ENCODE measurements at places on chromosomes 3 and 15.

DNA sequence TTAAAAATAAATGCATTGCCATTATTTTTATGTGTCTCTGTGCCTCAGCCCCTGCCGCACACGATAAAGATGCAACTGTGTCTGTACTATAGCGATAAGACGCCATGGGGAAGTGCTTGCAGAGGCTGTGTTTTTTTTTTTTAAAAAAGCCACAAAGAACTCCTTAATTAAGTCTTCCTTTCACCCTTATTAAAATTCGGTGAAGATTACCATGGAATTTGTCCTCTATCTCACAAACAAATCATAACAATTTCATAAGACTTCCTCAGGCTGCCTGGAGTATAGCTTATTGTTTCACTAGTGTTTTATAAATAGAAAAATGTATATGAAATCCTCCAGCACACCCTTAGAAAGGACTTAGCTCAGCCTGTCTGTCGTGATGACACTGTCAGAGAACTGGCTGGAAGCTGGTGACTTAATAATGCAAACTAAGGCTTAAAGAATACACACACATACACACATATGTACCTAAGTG is 374.8 kb upstream of the SLCO3A1 start:
- DNase-seq = no peak

GRCh38 chr3:7407107-7407506 is 546.2 kb downstream of the GRM7 start:
- DNase-seq = no peak

GRCh38 chr3:20490996-20491395 is 305.0 kb upstream of the SGO1 start:
- DNase-seq = no peak

DNA sequence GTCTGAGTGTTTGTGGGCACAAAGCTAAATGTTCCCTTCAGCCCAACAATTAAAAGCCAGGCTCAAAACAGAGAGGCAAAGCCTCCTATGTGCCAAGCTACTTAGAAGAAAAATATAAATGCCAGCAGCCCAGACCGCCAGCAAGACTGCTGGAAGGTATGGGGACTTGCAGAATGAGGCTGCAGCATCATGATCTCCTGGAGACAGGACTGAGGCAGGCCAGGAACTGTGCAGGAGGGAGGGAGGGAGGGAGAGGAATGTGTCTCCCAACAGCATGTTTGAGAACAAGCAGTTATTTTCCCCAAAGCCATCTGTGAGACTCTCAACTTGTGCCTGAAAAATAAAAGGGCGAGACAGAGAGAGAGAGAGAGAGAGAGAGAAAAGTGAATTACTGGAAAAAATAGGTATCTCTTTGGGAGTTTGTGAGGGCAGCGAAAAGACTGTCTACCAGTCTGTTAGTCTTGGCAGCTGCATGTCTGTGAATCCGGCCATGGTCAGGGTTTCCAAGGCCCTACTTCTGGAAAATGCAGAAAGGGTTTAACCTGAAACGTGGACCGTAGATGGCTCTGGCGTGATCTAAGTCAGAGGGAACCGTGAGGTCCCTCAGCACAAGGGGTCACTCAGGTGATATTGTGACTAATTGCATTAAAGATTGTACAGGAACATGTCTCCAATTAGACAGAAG is 139.7 kb upstream of the COL8A1 start:
- no peak for DNase-seq

DNA sequence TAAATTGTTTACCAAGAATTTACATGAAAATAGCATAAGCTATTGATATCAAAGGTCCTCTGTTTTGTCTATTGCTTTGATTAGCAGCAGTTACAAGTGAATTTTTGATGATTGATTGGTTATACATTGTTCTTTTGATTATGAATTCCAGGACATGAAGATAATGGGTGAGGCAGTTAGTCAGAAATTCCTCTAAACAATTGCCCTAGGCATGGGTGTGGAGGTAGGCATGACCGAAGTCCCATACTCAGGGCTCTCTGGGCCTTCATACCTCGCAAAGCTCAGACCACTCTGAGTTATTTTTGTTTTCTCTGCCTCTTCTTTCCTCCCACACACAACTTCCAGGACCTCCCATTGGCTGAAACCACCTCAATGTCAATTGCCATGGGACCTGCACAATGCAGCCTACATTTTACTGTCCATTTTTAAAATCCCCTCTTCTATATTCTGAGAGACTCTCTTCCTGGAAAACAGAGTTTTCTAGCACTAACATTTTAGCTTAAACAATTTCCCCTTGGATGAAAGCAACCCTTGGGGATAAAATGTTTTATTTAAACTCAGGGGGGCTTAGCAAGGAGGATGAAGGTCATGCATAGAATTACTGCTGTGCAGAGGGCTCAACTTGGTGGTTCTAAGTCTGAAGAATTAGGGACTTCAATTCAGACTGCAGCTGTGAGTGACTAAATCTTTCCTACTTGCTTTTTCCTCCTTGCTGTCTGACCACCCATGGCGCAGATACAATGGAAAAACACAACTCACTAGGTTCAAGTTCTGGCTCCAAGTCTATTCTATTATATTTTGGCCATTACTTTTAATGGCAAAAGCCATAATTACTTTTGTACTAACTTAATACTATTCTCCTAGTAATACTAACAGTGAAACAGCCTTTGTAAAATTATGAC is 594.8 kb downstream of the NTRK3 start:
- no peak for DNase-seq

GRCh38 chr15:78052001-78052401 is 25.5 kb downstream of the TBC1D2B start:
- DNase-seq = no peak

DNA sequence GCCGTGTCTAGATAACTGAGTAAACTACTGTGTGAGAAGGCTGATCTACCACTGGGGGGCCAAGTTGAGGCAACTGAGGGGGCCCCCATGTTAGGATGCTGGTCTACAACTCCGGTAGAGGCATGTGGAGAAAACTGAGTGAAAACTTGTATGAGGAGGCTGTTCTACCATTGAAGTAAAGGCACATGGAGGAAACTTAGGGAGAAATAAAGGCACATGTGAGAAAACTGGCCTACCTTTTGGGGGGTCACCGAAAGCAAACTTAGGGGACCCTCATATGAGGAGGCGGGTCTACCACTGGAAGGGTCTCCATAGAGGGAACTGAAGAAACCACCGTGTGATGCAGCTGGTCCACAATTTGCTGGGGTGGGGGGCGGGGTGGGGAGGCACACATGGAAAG is 155.2 kb downstream of the FBLN2 start:
- no peak for DNase-seq
